Fibroblast of skin of left quadriceps (primary cell): ENCODE measurements at places on chromosomes 4 and X.

- no peak for DNase-seq
Measured at GRCh38 chr4:123747016-123747415, 350.4 kb downstream of the SPRY1 start.

GRCh38 chr4:7144374-7145290 is 47.7 kb upstream of the SORCS2 start:
- no peak for DNase-seq

GRCh38 chr4:56480691-56481090 is 13.3 kb downstream of the SRP72 start:
- no peak for DNase-seq

GRCh38 chr4:168183717-168184571 is 91.6 kb downstream of the ANXA10 start:
- DNase-seq, result peak; percentile 29

DNA sequence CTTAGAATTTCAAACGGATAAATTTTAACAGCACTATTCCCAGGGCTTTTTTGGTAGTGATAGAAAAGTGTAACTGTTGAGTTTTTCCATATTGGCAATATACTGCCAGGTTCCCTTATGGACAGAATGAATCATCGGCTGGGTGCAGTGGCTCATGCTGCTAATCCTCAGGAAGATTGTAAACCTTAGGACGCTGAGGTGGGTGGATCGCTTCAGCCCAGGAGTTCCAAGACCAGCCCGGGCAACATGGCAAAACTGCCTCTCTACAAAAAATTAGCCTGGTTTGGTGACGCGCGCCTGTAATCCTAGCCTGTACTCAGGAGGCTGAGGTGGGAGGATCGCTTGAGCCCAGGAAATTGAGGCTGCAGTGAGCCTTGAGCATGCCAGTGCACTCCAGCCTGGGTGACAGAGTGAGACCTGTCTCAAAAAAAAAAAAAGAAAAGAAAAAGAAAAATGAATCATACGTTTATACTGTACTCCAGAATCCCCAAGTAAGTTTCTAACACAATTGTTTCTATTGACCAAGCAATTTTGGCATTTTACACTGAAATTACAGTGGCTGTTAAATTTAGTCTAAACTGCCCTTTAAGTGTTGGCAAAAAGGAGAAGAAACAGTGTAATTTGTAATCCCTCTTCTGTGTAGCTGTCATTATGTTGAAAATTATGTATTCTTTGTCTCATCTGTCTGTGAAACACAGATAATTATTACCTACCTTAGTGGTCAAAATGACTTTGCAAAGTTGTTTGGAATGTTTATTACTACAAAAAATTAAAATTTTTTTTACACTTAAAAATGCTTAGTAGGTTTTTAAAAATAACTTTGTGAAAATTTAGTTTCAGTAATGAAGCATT is 1.8 kb downstream of the SLC30A9 start:
- DNase-seq, result no peak

GRCh38 chrX:48942895-48943294 is 14.5 kb downstream of the OTUD5 start:
- DNase-seq, result no peak

GRCh38 chr4:89221167-89221867 is 86.3 kb downstream of the GPRIN3 start:
- no peak for DNase-seq

DNA sequence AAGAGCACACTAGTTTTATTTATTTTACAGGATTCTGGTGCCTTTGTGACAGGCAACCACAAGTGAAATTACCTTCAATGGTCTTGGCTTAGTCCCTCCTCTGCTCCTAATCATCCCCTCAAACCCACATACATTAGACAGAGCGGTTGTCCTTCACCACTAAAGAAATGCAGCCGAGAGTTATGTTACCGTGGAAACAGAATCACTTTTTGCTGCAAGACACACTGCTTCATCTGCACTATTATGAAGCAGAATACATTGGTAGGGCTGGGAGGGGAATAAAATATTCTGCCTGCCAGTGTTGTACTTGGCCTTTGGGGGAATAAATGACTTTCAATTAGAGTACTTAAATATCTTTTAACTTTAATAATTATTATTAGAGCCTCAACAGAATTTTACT is 75.2 kb downstream of the ARHGEF38 start:
- DNase-seq, result no peak

- no peak for DNase-seq
Measured at GRCh38 chr4:159273141-159273438, 170.2 kb downstream of the RAPGEF2 start.

GRCh38 chr4:138650929-138651448 is 364.6 kb upstream of the NOCT start:
- peak; percentile 95 for DNase-seq

DNA sequence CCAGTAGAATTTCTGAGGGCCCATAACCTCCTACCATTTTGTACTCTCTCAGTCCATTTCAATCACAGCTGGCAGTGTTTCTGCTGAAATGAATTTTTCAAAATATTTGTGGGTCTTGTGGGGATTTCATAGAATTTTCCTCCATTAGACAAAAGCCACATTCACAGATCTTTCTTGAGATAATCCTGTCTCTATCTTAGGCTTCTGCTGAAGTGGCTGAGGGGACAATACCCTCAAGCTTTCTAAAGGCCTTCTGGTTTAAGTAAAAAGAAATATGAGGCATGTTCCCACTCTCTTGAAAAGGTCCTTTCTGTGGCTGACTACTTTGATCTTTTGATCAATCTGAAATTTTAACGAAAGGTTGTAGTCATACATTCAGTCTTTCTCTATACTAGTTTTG is 1930.0 kb upstream of the AGA start:
- no peak for DNase-seq

- no peak for DNase-seq
Measured at GRCh38 chr4:143407474-143407873, 70.8 kb downstream of the GAB1 start.

- no peak for DNase-seq
Measured at GRCh38 chrX:106014119-106014775, 24.3 kb downstream of the SERPINA7 start.

- no peak for DNase-seq
Measured at GRCh38 chrX:13254870-13255269, 65.0 kb downstream of the ATXN3L start.

GRCh38 chr4:89684536-89684935 is 152.4 kb downstream of the SNCA start:
- no peak for DNase-seq

DNA sequence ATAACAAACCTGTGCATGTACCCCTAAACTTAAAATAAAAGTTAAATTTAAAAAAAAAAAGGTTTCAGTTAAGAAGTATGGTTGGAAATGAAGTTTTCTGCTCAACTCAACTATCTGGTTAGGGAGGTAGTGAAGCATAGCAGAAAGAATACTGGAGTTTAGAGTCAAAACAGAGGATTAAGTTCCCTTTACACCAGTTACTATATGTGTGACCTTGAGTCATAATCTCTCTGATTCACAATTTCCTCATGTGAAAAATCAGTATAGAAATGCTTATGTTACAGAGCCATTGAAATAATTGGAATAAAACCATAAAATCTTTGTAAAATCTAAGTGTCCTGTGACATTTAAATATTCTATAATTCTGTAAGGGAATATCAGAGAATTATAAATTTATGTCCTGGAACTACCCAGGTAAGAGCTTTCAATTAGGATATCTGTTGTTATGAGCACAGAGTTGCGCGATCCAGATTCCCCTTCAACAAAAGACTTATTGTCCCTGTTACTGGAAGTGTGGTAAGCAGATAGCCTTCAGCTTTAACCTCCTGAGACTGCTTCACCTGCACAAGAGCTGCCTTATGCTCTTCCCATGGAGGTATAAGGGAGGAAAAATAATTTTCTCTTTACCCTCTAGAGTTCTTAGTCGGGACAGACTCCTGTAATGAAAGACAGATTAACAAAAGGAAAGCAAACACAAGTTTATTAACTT is 203.8 kb upstream of the NRK start:
- DNase-seq, result no peak

GRCh38 chrX:94932278-94932965 is 1258.4 kb downstream of the FAM133A start:
- no peak for DNase-seq

DNA sequence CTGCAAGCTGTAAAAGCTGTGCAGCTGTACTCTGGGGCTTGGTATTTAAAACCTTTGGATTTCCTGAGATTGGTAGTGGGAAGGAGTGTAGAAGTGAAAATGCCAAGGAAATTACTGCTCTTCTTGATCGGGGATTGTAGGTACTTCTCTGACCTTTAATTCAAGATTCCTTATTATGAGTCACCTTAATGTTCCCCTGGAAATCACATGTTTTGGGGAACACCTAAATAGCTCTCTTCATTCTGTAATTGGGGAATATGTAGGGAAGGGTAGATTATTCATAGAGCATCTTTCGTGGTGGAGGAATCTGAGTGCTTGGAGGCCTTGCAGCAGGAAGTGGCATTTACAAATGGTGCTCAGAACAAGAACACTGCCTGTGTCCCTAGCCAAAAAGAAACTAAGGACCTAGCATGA is 137.8 kb downstream of the UCHL1 start:
- no peak for DNase-seq

DNA sequence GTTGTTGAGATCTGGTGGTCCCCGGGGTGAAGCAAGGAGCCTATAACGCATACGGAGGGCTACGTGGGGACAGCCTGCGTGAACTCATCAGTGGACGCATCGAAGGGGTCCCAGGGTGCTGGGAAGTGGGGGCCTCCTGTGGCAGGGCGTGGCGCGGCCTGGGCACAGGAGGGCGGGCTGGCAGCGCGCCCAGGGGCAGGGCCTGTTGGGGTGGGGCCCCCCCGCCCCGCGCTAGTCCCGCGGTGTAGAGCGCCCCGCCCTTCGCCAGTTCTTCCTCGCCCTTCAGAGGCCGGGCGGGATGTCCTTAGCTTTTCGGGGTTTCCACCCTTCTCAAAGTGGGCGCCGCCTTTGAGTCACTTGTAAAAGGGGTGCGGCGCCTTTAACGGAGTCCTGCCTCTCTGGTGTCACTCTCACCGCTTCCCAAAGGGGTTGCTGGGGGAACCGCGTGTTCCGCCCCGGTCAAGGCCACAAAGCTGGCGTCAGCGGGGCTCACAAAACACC is 632 bp downstream of the PLP2 start:
- DNase-seq, result no peak

DNA sequence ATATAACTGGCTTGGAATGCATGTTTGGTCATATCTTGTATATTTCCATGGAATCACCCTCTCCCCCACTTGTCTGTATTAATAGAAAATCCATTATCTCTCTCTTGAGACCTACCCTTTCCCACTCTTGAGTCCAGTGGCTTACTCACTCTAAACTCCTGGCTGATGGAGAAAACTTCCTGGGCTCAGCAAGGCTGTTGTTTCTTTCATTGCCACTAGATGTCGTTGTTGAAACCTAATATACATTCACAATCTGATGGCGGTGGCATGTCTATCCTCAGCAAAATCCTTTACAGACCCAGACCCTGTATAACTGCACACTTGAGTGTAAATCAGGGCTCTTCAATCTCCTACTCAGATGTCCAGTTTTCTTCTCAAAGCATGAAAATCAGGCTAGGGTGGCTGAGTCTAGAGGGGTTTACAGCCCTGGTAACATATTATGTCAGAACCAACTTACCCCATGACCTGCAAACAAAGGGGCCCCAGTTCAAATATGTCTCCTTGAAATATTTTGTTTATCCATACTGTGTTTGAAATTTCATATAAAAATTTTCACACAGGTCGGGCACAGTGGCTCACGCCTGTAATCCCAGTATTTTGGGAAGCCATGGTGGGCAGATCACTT is 70.0 kb upstream of the FAM241A start:
- DNase-seq, result peak; percentile 42

DNA sequence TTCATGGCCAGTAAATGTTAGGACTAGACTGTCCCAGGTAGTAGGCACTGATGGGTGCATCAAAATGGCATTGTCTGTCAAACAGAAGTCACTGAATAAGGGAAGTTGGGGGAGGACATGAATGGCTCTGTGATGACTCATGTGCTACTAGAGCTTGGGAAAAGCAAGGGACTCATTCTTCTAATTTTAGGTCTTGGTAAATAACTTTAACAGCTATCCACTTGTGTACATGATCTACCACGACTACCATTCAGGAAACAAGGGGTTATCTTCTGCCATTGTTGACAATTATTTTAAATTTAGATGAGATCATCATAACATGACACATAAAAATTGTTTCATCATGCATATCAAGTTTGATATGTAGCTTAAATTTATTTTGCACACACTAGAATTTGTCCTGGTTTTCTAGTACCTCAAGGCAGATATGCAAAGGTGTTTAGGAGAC is 6.3 kb downstream of the AREG start:
- DNase-seq, result no peak

- DNase-seq, result no peak
Measured at GRCh38 chrX:8692871-8693270, 39.1 kb downstream of the ANOS1 start.

- no peak for DNase-seq
Measured at GRCh38 chrX:41728125-41728524, 4.1 kb downstream of the GPR82 start.
